NCI-H2107 (cell line): ENCODE measurements at places on chromosomes 12 and 14.

GRCh38 chr12:116264525-116265070 lies 12.9 kb downstream of the MED13L start:
- DNase-seq: no peak

DNA sequence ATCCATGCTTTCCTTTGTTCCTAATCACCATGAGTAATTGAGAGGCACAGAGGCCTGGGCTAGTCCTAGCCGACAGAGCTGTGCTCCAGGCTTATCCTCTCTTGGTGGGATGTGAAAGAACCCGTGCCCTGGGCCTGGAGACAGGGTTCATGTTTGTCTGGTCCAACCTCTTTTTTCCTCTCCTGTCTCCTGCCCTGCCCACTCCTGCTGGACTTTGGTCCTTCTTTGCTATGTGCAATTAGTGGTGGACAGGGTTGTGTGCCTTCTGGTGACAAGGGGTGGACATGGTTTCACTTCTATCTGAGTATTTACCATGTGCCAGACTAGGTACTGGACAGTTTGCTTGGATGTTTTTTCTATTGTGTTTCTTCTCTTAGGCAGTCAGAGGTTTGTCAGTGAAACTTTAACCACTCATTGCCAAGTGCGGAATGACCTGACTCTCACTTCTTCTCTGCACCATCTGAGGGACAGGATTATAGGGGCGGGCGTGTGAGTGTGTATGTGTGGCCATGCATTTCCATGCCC lies 126.1 kb downstream of the SMOC1 start:
- DNase-seq: no peak

GRCh38 chr12:131893605-131894312 lies 663 bp upstream of the ULK1 start:
- DNase-seq: no peak

DNA sequence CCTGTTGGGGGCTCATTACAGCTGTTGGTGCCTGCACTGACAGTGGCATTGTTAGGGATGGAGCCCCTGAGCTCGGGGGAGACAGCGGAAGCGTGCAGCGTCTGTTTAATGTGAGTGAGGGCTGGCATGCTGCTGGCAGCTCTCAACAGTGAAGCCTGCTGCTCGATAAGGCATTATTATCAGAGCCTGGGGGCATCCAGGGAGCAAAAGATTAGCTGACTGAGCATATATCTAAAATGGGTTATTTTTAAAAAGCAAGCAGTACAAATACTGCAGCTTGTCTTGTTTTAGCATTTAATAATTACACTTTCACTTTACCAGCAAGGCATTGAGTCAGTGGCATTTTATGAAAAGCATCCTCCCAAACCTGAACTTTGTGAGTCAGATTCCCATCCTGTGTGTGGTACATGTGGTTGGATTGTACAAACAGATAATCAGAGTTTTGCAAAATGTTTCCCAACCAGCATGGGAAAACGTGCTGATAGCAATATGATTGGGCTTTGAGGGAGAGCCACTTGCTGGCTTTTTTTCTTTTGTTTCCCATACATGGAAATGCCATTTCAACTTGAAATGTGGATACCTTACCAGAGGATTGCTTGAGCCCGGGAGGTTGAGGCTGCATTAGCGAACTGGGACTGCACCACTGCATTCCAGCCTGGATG lies 150.8 kb downstream of the PRKCH start:
- DNase-seq: no peak

DNA sequence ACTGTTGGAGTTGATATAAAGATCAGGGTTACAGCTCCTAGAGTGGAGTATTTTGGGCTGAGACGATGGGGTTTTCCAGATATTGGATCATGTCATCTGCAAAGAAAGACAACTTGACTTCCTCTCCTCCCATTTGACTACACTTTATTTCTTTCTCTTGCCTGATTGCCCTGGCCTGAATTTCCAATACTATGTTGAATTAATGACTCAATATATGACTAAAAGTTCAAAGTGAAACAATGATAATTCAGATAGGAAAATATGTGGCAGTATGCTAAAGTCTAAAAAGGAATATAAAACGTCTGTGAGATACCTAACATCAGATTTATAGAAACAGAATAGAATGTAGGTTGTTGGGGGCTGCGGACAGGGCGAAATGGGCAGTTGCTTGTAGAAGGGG lies 72.2 kb downstream of the BHLHE41 start:
- no peak for DNase-seq

DNA sequence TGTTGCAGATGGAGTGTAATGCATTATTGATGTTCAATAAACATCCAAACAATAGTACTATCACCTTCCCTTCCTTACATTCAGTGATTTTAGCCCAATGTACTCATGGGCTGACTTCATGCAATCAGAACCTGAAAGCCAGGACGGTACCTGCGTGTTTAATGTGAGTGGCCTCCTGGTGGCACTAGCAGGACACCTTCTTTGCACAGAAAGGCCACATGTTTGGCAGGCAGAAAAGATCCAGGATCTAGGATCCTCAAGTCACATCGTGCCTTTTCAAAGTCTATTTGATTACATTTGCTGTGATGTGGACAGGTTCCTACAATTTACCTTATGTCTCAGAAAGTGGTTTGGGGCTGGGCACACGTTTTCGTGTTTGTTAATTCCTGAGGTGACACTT lies 82.9 kb downstream of the NEDD1 start:
- peak; percentile 29 for DNase-seq

- DNase-seq: no peak
These were observed 332.2 kb downstream of the ALG10 start for GRCh38 chr12:34354239-34355200.

- DNase-seq: no peak
These were observed 172.8 kb upstream of the LMNTD1 start for GRCh38 chr12:25725931-25726330.

DNA sequence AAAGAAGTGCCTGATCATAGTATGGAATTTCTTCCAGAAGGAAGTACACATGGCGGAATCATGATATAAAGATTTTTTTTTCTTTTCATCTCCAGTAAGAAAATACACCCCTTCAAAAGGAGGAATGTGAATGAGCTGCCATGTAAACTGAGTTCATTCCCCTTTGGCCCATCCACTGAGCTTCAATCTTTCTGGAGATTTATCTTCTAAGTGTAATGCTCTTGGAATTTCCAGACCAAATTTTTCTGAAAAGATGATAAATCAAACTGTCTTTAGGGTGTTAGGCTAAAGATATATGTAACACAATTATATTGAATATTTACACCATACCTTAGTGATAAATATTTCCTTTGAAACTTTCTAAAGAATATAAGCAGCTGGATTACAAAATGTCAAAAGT lies 5.2 kb downstream of the DCN start:
- no peak for DNase-seq

- DNase-seq: no peak
These were observed 154.9 kb downstream of the FSCB start for GRCh38 chr14:44352201-44352600.

DNA sequence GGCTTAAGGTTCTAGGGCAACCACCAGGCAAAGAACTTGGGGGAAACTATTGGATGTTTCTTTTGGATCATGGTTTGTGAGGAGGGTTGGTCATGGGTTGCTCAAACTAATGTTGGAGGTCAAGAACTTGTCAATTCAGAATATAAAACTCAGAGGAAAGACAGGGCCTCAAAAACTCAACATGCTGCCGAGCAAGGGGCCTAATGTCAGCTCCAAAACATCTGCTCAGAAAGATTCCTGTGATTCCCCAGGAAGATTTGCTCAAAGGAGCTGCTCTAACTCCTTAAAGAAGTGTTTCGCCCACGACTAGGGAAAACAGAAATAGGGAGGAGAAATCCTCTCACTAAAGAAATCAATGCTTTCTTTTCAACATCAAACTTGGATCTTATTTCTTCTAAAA lies 3.7 kb upstream of the IGF1 start:
- no peak for DNase-seq

DNA sequence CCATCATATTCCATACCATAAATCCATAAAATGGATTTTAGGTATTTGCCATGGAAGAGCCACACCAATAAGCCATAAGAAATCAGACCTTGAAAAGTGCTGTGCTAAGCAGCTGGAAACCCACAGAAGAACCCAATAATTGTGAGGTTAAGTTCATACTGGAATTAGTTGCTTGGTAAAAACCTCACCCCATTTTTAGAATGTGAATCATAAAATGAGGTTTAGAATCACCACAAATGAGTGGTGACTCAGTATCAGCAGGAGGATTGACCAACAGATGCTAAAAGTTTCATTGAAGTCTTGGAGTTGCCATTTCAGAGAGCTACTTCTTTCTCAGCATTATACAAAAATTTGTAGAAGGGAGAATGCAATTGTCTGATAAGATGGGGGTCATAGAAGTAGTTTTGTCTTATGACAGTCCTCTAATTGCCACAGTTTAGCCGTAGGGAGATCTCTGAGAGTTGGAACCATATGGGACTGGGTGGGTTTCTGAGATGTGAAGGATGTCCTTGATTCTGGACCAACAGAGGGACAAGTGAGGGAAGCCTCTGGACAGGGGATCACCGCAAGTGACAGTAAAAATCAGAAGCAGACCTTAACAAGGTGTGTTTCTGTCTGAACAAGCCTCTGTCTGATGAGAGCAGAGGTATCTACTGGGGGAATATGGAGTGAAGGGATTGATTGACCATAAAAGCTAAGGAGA lies 1.4 kb upstream of the STON2 start:
- no peak for DNase-seq

GRCh38 chr14:68716698-68717097 lies 76.2 kb downstream of the ZFP36L1 start:
- no peak for DNase-seq

GRCh38 chr12:93127582-93128331 lies 198.7 kb upstream of the EEA1 start:
- DNase-seq: peak; percentile 65

GRCh38 chr12:40692765-40693206 lies 547 bp downstream of the CNTN1 start:
- no peak for DNase-seq

DNA sequence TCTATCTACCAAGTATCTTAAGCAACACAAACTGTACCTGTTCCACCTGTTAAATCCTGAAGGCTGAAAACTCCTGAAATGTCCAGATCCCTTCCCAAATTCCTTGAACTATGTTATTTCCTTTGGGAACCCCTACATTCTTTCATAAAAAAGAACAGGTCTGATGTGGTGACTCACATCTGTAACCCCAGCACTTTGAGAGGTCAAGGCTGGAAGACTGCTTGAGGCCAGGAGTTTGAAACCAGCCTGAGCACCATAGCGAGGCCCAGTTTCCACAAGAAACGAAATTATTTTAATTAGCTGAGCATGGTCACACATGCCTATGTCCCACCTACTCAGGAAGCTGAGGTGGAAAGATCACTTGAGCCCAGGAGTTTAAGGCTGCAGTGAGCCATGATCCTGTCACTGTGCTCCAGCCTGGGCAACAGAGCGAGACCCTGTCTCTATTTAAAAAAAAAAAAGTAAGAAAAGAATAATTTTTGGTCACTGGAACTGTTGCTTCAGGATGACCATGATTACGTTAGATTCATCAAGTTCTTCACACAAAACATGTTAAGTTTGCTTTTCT lies 84.3 kb downstream of the PHLDA1 start:
- no peak for DNase-seq

DNA sequence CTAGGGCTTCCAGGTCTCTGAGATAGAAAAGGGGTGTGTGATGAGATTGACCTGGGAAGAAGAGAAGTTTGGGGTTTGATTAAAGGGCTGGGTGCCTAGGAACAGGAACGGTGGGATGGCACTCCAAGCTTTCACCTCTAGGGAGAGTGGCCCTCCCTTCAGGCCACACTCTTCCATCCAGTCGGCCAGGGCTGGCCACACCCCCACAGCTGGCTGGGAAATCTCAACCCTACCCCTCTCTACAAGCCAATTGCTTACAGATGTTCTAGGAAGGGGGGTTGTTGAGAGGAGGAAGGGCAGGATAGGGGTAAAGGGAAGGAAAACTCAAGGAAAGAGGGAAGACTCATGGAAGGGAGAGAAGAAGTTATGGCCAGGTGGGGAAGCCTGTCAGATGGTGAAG lies 6.6 kb upstream of the ITGA5 start:
- no peak for DNase-seq

DNA sequence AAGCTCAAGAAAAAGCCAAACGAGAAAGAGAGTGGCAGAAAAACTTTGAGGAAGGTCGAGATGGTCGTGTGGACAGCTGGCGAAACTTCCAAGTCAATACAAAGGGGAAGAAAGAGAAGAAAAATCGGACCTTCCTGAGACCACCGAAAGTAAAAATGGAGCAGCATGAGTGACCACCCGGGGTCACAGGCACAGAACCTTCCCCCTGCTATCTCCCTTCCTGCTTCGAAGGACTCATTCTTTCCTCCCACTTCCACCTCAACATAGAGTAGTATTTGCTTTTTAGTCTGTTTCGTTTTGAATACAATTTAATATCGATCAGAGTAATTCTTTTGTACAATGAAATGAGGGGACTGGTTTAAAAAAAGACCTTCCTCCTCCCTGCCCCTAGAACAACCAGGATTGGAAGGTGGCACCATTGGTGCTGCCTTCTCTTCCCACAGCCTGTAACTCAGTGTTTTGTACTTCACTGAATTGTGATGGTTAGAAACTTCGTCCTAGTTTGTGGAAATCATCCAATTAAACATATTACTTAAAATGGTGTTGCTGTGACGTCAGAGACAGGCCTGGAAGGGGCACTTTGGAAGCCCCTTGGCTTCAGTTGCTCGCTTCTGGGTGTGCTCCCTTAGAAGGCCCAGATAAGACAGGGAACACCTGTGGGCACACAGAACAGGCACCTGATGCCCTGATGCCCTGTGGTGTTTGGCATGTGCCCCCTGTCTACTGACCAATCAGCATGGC lies 26.1 kb upstream of the NFKBIA start:
- no peak for DNase-seq

- DNase-seq: no peak
These were observed 888 bp downstream of the CCDC88C start for GRCh38 chr14:91416744-91417119.

GRCh38 chr12:14272956-14273912 lies 92.2 kb upstream of the ATF7IP start:
- peak; percentile 15 for DNase-seq

- no peak for DNase-seq
These were observed 445.4 kb upstream of the OR4E1 start for GRCh38 chr14:22118899-22119477.

DNA sequence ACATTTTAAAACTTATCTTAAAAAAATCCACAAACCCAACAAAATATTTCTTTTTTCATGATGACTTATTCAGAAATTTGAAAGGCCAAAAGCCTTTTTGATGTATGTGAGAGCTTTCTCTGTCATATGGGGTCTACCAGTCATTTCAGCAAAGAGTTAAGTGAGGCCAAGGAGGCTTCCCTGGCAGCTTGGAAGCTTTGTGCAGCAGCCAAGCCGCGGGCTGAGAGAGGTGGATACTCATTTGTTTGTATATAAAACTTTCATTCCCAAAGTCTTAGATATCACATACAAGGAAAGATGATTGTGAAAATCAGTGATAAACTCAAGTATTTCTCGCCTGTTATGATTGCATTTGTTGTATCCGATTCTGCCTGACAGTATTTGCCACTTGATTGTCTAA lies 48.5 kb upstream of the RNU6-8 start:
- DNase-seq: no peak
